ENCODE measurements at places on chromosomes 12 and 14. TPM values are rescaled to one million over a fixed set of nuclear protein-coding genes. Genes with fewer than 3 reads are reported as not detected.

The SLC25A3 gene
- 673 TPM for total RNA-seq

DNA sequence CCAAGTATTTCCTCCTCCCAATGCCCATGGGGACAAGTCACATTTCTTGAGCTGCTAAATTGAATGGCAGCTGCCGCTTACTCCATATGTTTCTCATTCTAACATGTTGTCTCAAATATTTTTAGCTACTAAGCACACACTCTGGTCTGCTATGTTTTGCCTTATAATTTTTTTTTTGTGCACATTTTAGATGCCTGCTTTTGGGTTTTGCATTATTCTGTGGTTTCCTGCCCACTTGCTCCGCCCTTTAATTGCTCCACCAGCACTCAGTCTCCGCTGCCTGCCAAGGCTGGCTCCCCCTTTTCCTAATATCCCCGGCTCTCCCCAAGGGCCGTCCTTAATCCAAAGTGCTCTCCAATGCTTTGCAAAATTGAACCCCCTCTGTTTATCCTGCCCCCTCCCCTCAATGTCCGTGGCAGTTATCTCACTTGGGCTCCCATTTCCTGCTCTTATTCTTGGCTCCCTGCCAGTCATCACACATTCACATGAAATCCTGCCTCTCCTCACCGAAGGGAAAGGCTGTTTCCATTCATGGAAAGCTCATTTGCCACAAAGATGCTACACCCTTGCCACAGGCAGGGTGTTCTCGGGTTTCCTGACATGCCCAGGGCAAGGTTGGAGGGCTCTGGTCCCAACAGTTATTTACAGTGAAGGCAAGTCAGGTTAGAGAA lies 79.4 kb downstream of the C12orf75 start:
- no peaks in the 10 kb centered on the region for H3K4me1 ChIP-seq
- no peak for DNase-seq
- H3K27ac ChIP-seq = no peak overlapping the region

DNA sequence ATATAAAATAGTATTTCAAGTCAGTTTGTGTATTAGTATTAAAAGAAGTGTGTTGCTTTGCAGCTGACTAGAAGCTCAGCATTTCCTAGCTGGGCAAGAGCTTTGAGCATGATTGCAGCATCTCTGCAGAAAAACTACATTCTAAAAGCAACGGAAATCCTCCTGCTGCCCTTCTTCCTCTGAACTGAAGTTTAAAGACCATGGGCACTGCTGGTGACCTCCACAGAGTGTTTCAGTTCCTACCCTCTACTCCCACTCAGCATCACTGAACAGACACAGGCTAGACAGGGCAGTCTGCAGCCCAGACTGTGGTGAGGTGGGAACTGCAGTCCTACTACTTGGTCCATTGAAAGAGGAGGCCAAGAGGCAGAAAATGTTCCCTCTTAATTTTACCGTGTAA lies 59.0 kb downstream of the FAR2 start:
- 0 out of 3 replicates have a peak, but pooled peaks cover 2% of the 10 kb centered on the region for H3K36me3 ChIP-seq
- no peaks in the 10 kb centered on the region for H3K27me3 ChIP-seq
- no peak overlapping the region for H3K4me3 ChIP-seq
- H3K4me1 ChIP-seq = peaks cover 6% of the 10 kb centered on the region
- H3K27ac ChIP-seq = no peak overlapping the region
- no peak for DNase-seq

DNA sequence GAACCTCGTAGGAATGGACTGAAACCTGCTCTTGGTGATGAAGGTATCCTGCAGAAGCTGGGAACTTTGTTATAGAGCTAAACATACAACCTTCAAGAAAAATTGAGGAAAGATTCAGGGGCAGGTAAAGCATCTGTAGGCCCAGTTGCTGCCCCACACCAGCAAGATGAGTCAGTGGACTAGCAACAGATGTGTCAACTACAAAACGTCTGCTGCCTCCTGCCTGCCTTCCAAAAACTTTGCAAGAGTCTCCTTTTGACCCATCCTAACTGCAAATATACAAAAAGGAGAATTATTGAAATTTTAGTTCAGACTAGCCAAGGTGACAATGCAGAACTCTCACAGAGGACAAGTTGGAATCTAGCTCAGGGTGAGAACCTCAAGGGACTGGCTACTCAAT lies 60.9 kb upstream of the TMTC1 start:
- no peak overlapping the region for H3K27ac ChIP-seq
- no peaks in the 10 kb centered on the region for H3K27me3 ChIP-seq
- no peaks in the 10 kb centered on the region for H3K4me1 ChIP-seq
- H3K4me3 ChIP-seq = no peak overlapping the region

The PSME1 gene
- 109 TPM for total RNA-seq

The OR8S1 gene
- not detected for total RNA-seq

DNA sequence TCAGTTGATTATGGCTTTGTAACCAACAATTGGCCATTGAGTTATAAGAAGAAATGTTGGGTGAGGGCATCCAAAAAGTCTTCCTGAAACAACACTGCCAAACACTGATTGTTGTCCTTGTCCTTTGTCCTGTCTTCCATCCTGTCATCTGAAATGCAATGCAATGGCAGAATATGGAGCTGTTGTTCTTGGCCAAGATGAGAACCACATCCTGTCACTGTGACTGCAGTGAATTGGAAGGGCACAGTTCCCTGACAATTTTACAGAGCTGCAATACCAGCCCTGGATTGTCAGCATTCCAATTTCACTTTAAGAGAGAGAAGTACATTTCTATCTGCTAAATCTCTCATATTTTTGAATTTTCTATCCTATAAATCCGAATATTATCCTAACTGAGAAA lies 613.3 kb downstream of the FLRT2 start:
- no peak overlapping the region for H3K4me3 ChIP-seq
- H3K36me3 ChIP-seq = no peaks in the 10 kb centered on the region
- no peak for DNase-seq
- H3K27me3 ChIP-seq = no peaks in the 10 kb centered on the region
- no peak overlapping the region for H3K27ac ChIP-seq

GRCh38 chr14:21347201-21347600 lies 36.6 kb downstream of the SUPT16H start:
- no peak overlapping the region for H3K4me3 ChIP-seq
- no peaks in the 10 kb centered on the region for H3K27me3 ChIP-seq
- H3K4me1 ChIP-seq = no peaks in the 10 kb centered on the region
- H3K27ac ChIP-seq = no peak overlapping the region
- no peak for DNase-seq

- H3K36me3 ChIP-seq = no peaks in the 10 kb centered on the region
- H3K27ac ChIP-seq = no peak overlapping the region
- H3K4me1 ChIP-seq = peaks cover 2% of the 10 kb centered on the region
- DNase-seq = no peak
- H3K27me3 ChIP-seq = no peaks in the 10 kb centered on the region
- H3K4me3 ChIP-seq = no peak overlapping the region
Measured at GRCh38 chr14:78292003-78292402, 121.8 kb downstream of the NRXN3 start.

DNA sequence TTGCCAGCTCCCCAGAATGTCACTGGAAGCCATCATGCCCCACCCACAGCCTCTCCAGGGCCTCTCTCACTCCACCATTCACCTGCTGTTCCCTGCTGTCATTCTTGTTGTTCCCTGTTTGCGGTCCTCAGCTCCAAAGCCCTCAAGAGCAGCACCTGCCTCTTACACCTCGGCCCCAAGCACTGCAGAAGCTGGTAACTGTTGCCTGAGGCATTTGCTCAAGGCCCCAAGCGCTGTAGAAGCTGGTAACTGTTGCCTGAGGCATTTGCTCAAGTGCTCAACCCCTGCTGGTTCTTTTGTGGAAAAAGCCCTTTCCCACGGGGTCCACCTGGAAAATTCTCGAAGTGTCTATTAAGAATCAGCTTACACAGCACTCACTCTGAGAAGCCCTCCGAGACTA lies 78.0 kb downstream of the ARL6IP4 start:
- H3K4me3 ChIP-seq = no peak overlapping the region
- no peaks in the 10 kb centered on the region for H3K27me3 ChIP-seq
- H3K36me3 ChIP-seq = no peaks in the 10 kb centered on the region
- H3K4me1 ChIP-seq = no peaks in the 10 kb centered on the region
- no peak for DNase-seq

The PTHLH gene
- total RNA-seq = 0.35 TPM

GRCh38 chr12:22348208-22348607 lies 13.7 kb upstream of the ST8SIA1 start:
- no peak overlapping the region for H3K4me3 ChIP-seq
- H3K36me3 ChIP-seq = no peaks in the 10 kb centered on the region
- no peaks in the 10 kb centered on the region for H3K27me3 ChIP-seq
- DNase-seq = no peak
- H3K4me1 ChIP-seq = no peaks in the 10 kb centered on the region

DNA sequence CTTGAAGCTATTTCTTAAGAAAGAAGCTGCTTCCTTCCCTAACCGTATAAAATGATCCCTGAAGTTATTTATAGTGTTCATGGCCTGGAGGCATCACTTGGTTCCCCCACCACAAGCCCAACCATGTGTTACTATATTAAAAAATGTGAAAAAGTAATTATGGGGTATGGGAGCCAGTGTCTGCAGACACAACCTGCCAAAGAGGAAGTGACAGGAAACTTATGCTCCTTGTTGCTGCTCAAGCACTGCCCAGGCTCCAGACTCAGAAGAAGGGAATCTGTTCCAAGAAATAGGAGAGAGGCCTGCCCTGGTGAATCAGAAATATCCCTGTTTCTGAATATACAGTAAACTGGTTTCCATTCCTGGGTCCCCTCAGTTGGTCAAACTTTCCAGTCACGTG lies 217.2 kb upstream of the BMP4 start:
- no peaks in the 10 kb centered on the region for H3K27me3 ChIP-seq
- no peak for DNase-seq
- H3K4me1 ChIP-seq = no peaks in the 10 kb centered on the region
- no peaks in the 10 kb centered on the region for H3K36me3 ChIP-seq
- no peak overlapping the region for H3K4me3 ChIP-seq

- no peaks in the 10 kb centered on the region for H3K36me3 ChIP-seq
- DNase-seq = peak; percentile 58
- no peak overlapping the region for H3K4me3 ChIP-seq
- H3K27me3 ChIP-seq = no peaks in the 10 kb centered on the region
- no peaks in the 10 kb centered on the region for H3K4me1 ChIP-seq
Measured at GRCh38 chr12:18320036-18320617, 58.8 kb downstream of the PIK3C2G start.

- H3K4me1 ChIP-seq = no peaks in the 10 kb centered on the region
- peak; percentile 36 for DNase-seq
- H3K27me3 ChIP-seq = no peaks in the 10 kb centered on the region
- H3K4me3 ChIP-seq = no peak overlapping the region
- H3K27ac ChIP-seq = no peak overlapping the region
Measured at GRCh38 chr14:56422703-56423213, 156.8 kb upstream of the TMEM260 start.

The VWF gene
- 0.35 TPM for total RNA-seq

DNA sequence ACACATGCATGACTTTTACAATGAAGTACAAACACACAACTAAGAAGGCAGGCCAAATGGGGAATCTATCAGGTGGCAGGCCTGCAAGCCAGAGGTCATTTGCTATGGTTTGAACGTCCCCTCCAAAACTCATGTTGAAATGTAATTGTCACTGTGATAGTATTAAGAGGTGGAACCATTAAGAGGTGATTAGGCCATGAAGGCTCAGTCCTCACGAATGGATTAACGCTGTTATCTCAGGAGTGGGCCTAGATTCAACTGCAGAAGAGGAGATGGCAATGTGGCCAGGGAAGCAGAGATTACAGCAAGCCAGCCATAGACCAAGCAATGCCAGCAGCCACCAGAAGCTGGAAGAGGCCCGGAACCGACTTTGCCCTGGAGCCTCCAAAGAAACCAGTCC lies 13.5 kb upstream of the ACTR6 start:
- H3K4me1 ChIP-seq = no peaks in the 10 kb centered on the region
- H3K27me3 ChIP-seq = no peaks in the 10 kb centered on the region
- DNase-seq = no peak
- no peak overlapping the region for H3K27ac ChIP-seq
- no peak overlapping the region for H3K4me3 ChIP-seq

DNA sequence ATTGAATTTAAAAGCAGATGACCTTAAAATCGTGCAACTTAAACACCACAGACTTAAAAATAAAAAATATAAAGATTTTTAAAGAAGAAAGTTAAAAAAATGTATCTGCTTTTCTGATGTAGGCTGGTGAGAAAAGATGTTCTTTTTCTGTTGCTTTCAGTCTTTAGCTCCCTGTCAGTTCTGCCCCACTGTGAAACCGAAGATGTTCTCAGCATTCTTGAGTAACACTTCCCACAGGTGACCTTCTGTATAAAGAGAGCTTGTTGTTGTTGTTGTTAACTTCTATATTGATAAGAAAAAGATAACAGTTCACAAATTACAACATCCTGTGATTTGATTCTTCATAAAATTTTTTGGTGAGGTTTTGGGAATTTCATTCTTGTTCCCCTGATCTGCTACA lies 377.9 kb upstream of the RGS6 start:
- DNase-seq = no peak
- no peaks in the 10 kb centered on the region for H3K36me3 ChIP-seq
- H3K27ac ChIP-seq = no peak overlapping the region
- no peak overlapping the region for H3K4me3 ChIP-seq
- H3K27me3 ChIP-seq = no peaks in the 10 kb centered on the region

The AKAP3 gene
- total RNA-seq = 1.3 TPM

DNA sequence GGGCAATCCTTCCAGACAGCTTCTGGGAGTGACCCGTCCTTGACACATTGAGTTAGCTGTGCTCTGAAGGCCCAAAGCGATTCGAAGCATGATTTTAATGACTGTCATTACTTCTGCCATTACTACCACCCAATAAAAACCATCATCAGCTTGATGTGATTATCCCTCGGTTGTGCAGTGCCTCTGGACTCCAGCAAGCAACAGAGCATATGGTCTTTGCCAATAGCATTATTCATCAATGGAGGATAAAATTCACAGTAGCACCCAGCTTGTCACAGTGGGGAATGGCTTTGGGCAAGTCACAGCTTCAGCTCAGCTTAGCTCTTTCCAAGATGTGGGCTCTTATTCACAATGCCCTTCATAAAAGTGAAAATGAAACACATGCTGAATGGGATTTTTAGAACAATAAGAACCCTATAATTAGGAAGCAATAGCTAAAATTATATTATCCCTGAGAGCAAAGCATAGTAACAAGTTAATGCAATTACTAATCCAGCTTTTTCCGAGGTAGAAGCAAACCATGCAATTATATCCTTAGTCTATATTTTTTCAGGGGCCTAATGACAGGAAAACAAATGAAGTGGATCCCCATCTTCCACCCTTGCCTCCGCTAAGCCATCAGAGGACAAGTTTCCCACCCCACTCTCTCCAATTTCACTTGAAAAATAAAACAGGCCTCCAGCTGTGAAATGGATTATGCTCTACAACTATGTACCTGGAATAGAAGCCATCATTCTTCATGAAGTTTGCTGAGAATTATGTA lies 163.0 kb upstream of the EEA1 start:
- H3K36me3 ChIP-seq = no peaks in the 10 kb centered on the region
- peaks cover 2% of the 10 kb centered on the region for H3K4me1 ChIP-seq
- no peak for DNase-seq
- H3K27ac ChIP-seq = no peak overlapping the region
- no peak overlapping the region for H3K4me3 ChIP-seq

- DNase-seq = peak; percentile 98
- H3K4me3 ChIP-seq = peak overlapping the region; percentile 76
- no peak overlapping the region for H3K27ac ChIP-seq
- H3K4me1 ChIP-seq = no peaks in the 10 kb centered on the region
- peaks cover 9% of the 10 kb centered on the region for H3K27me3 ChIP-seq
Measured at GRCh38 chr12:1662761-1663439, 28.0 kb upstream of the ADIPOR2 start.

The A2M gene
- 1.2 TPM for total RNA-seq
